ENCODE measurements at places on chromosomes 2 and 18.

- no peak overlapping the region for H3K4me3 ChIP-seq
- no peak for DNase-seq
These were observed 2.0 kb upstream of the MYT1L start for GRCh38 chr2:2333076-2333475.

DNA sequence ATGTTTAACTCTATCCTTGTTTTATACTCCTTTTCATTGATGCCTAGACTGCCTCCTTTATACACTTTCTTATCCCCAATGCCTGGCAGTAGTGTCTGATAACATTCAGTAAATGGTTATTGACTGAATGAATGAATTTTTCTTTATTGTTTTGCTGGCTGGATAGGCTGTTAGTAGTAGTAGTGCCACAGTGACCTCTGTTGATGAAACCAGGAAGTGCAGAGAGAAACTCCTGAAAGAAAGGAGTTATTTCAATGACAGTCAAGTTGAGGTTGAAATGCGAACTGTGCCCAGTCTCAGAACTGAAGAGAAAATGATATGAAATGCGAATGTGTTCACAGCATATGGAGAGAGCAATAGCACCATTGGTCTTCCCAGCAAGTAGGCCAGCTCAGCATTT, 26.8 kb upstream of the SLC9A2 start:
- no peak for DNase-seq
- no peak overlapping the region for H3K27ac ChIP-seq
- peaks cover 9% of the 10 kb centered on the region for H3K4me1 ChIP-seq
- no peaks in the 10 kb centered on the region for H3K36me3 ChIP-seq

- peaks cover 9% of the 10 kb centered on the region for H3K4me1 ChIP-seq
- H3K27ac ChIP-seq, result peak overlapping the region; percentile 10
- no peaks in the 10 kb centered on the region for H3K36me3 ChIP-seq
- peaks cover 7% of the 10 kb centered on the region for H3K27me3 ChIP-seq
- DNase-seq, result no peak
These were observed 568.7 kb downstream of the GALR1 start for GRCh38 chr18:77818328-77818727.

GRCh38 chr18:8080092-8080491, 513.0 kb downstream of the PTPRM start:
- no peaks in the 10 kb centered on the region for H3K4me1 ChIP-seq
- no peak for DNase-seq
- no peaks in the 10 kb centered on the region for H3K36me3 ChIP-seq
- H3K27ac ChIP-seq, result no peak overlapping the region

- DNase-seq, result no peak
- no peaks in the 10 kb centered on the region for H3K36me3 ChIP-seq
- no peaks in the 10 kb centered on the region for H3K27me3 ChIP-seq
- H3K27ac ChIP-seq, result peak overlapping the region; percentile 100
- H3K4me1 ChIP-seq, result peaks cover 38% of the 10 kb centered on the region
These were observed 1.6 kb downstream of the KANSL1L start for GRCh38 chr2:210169516-210170195.

GRCh38 chr2:239879423-239880084, 145.6 kb downstream of the NDUFA10 start:
- H3K4me1 ChIP-seq, result peaks cover 44% of the 10 kb centered on the region
- no peak overlapping the region for H3K4me3 ChIP-seq
- H3K27me3 ChIP-seq, result peaks cover 7% of the 10 kb centered on the region
- H3K36me3 ChIP-seq, result peaks cover 3% of the 10 kb centered on the region
- no peak for DNase-seq

- peaks cover 27% of the 10 kb centered on the region for H3K4me1 ChIP-seq
- DNase-seq, result no peak
- H3K36me3 ChIP-seq, result no peaks in the 10 kb centered on the region
- no peak overlapping the region for H3K4me3 ChIP-seq
- H3K27ac ChIP-seq, result no peak overlapping the region
These were observed 49.9 kb upstream of the TMEM18 start for GRCh38 chr2:727071-727470.

GRCh38 chr2:173394091-173394974, 39.7 kb downstream of the CDCA7 start:
- H3K27me3 ChIP-seq, result peaks cover 11% of the 10 kb centered on the region
- no peak for DNase-seq
- no peak overlapping the region for H3K27ac ChIP-seq
- H3K4me1 ChIP-seq, result peaks cover 34% of the 10 kb centered on the region
- H3K36me3 ChIP-seq, result no peaks in the 10 kb centered on the region

GRCh38 chr2:104851291-104852089, 2.4 kb upstream of the POU3F3 start:
- peak overlapping the region; percentile 86 for H3K4me3 ChIP-seq
- no peak overlapping the region for H3K27ac ChIP-seq
- peaks cover 75% of the 10 kb centered on the region for H3K4me1 ChIP-seq
- peaks cover 88% of the 10 kb centered on the region for H3K27me3 ChIP-seq

GRCh38 chr2:26043862-26044696, 10.2 kb downstream of the RAB10 start:
- H3K4me3 ChIP-seq, result no peak overlapping the region
- H3K4me1 ChIP-seq, result peaks cover 15% of the 10 kb centered on the region
- peak overlapping the region; percentile 3 for H3K27ac ChIP-seq
- peaks cover 85% of the 10 kb centered on the region for H3K36me3 ChIP-seq

- DNase-seq, result no peak
- H3K4me1 ChIP-seq, result no peaks in the 10 kb centered on the region
These were observed 84.3 kb downstream of the COL4A4 start for GRCh38 chr2:227079726-227080125.

DNA sequence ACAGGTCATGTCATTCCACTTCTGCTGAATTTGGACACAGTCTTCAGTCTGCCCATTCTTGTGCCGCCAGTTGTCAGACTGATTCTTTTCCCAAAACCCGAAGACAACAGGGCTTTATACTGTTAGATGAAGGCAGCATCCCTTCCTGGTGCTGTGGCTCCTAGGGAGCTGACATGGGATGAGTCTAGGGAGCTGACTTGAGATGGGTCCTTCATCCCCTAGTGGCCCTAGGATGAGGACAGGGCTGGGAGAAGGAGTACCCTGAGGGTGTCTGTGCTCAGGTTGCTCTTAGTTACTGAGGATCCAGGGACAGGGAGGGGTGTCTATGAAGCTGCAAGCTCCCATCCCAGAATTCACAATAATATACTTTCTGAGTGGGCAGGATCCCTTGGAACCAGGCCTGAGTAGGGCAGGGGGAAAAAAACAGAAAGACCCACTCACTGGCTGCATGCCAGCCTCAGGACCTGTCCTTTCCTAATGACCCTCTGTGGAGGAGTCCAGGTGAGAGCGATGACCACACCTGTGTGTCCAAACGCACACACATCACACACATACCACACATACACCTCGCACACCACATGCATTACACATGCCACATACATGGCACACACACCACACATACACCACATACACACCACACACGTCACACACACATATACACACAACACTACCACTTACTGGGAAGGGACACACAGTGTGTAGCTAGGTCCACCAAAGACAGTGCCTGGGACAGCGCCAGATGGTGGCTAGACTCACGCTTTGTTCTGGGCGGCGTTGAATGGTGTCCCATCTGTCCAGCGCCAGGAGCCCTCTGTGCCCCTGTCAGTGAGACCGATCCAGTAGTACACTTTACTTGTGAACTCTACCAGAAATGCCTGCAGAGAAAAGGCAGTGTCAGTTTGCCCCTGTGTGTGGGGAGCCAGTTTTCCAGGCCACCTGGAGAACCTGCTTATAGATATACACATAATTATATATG, 11.1 kb downstream of the CLEC4F start:
- peaks cover 6% of the 10 kb centered on the region for H3K4me1 ChIP-seq
- no peak overlapping the region for H3K27ac ChIP-seq
- peaks cover 51% of the 10 kb centered on the region for H3K27me3 ChIP-seq
- no peaks in the 10 kb centered on the region for H3K36me3 ChIP-seq
- DNase-seq, result no peak
- no peak overlapping the region for H3K4me3 ChIP-seq

DNA sequence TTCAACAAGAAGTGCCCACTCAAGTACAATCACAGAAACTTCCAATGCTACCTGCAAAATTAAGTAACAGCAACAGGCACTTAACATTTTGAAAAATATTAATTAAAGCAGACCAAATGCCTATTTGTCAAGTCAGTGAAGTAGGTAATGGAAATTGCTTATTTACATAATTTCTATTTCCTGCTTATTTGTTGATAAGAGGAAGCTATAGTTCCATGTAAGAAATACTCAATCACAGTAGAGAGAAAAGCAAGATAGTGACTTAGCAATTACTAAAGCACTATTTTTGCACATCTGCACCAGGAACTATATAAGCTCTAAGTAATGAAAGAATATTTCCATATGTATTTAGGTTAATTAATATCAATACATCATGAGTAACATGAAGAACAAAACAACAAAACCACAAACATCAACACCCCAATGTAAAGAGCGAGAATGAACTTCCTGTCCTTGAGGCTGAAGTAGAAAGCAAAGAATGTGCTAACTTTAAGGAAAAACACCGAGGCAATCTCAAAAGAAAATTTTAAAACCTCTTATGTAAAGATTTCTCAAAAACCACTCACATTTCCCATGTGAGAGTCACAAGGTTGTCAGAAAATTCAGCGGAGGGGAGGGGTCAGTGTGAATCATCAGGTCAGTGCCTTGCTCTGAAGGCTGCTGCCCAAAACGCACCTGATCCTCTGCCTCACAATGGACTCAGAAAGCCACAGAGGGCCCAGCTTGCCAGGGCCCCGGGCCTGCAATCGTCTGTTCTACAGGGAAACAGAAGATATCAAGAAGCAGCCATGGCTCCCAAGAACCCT, 12.5 kb downstream of the NPC1 start:
- H3K4me1 ChIP-seq, result peaks cover 17% of the 10 kb centered on the region
- no peaks in the 10 kb centered on the region for H3K27me3 ChIP-seq
- peak overlapping the region; percentile 36 for H3K27ac ChIP-seq
- no peak overlapping the region for H3K4me3 ChIP-seq
- no peak for DNase-seq

DNA sequence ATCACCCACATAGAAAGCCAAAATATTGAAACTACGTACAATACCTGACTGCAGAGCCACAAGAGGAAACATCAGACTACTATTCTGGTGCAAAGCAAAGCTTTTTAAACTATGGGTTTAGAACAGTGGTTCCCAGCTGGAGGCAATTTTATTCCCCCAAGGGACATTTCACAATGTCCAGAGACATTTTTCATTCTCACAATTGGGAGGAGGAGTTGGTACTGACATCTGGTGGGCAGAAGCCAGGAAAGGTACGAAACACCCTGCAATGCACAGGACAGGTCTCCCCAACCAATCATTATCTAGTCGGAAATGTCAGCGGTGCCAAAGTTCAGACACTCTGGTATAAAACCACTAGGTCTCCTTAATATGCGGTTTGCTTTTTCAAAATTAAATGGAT, 88.4 kb upstream of the ARL5A start:
- peaks cover 7% of the 10 kb centered on the region for H3K4me1 ChIP-seq
- H3K4me3 ChIP-seq, result no peak overlapping the region

GRCh38 chr18:63468575-63468974, 8.2 kb upstream of the SERPINB5 start:
- H3K27me3 ChIP-seq, result no peaks in the 10 kb centered on the region
- no peak for DNase-seq
- H3K4me1 ChIP-seq, result no peaks in the 10 kb centered on the region
- H3K36me3 ChIP-seq, result no peaks in the 10 kb centered on the region
- H3K27ac ChIP-seq, result no peak overlapping the region
- no peak overlapping the region for H3K4me3 ChIP-seq

GRCh38 chr18:8507361-8507760, 101.9 kb upstream of the RAB12 start:
- H3K27me3 ChIP-seq, result peaks cover 5% of the 10 kb centered on the region
- no peak overlapping the region for H3K4me3 ChIP-seq
- H3K27ac ChIP-seq, result no peak overlapping the region
- H3K4me1 ChIP-seq, result peaks cover 1% of the 10 kb centered on the region
- peak; percentile 16 for DNase-seq

GRCh38 chr2:231199219-231199618, 788 bp downstream of the ARMC9 start:
- H3K36me3 ChIP-seq, result peaks cover 38% of the 10 kb centered on the region
- peaks cover 40% of the 10 kb centered on the region for H3K4me1 ChIP-seq
- H3K27ac ChIP-seq, result peak overlapping the region; percentile 85
- H3K27me3 ChIP-seq, result peaks cover 18% of the 10 kb centered on the region

GRCh38 chr18:76621782-76622495, 126.9 kb upstream of the ZNF516 start:
- no peak for DNase-seq
- H3K4me3 ChIP-seq, result peak overlapping the region; percentile 81
- peak overlapping the region; percentile 99 for H3K27ac ChIP-seq
- no peaks in the 10 kb centered on the region for H3K36me3 ChIP-seq
